Suppressor macrophage treated with lipopolysaccharide for 4 hours (primary cell): ENCODE measurements at places on chromosomes 7 and 10.

DNA sequence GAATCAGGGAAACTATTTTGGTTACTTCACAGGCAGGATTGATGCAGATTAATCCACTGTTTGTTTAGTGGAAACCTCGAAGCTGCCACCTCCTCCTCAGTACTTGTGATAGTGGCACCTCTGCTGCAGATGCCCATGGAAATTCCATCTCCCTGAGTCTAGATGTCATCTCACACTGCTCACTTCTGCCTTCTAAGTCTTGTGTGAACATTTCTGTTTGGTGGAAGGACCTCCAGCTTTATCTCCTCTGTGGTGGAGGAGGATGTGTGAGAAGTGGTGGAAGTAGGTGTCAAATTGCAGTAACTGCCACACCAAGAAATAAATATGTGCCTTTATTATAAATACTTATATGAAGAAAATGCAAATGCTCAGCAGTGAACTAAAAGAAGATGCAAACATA, 25.8 kb upstream of the GPR141 start:
- no peak for DNase-seq

GRCh38 chr7:29043576-29043975, 85.4 kb upstream of the TRIL start:
- DNase-seq = peak; percentile 53

GRCh38 chr7:27187475-27188385, 2.7 kb upstream of the HOXA11 start:
- no peak for DNase-seq

GRCh38 chr10:96450529-96451207, 63.1 kb downstream of the TLL2 start:
- no peak for DNase-seq

GRCh38 chr7:157044943-157045660, 34.6 kb upstream of the MNX1 start:
- DNase-seq = no peak

GRCh38 chr10:43035800-43036199, 41.1 kb upstream of the RET start:
- DNase-seq = no peak

- no peak for DNase-seq
Measured at GRCh38 chr10:23493711-23494110, 54.8 kb downstream of the OTUD1 start.

DNA sequence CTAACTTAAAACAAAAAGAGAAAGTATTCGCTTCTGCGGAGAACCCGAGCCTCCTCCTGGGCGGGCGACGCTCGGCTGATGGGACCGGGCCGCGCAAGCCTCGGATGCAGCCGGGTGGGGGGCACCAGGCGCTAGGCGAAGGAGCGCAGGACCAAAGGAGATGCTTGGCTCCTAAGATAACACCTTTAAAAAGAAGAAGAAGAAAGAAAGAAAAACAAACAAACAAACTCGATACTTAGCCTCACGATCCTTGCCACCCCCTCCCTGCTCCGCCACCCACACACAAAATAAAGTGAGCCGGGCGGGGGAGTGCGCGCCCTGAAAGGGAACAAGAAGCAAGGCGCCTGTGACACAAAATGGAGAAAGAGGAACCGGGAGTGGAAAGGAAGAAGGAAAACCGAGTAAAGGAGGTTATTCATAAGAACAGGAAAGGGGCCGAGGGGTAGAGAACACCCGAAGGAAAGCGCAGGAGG, 34.0 kb upstream of the EBLN1 start:
- DNase-seq = peak; percentile 88

GRCh38 chr10:36679554-36679953, 445.8 kb upstream of the ANKRD30A start:
- DNase-seq = no peak

DNA sequence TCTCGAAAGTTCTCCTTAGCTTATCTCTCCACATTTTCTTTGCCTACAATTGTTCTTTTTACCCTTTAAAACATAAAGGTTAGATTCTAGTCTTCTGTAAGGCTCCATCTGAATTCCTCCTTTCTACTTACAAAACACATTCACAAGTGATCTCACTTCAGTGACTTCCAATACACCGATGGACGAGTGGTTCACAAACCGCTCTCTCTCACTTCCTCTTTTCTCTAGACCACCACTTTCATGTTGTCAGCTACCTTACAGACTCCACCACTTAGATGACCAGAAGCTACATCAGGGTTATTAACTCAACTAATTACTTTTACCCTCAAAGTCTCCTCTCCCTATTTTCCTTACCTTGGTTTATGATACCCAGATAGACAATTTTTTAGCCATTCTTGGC, 11.8 kb downstream of the MET start:
- DNase-seq = no peak

GRCh38 chr10:127905001-127905847, 1.7 kb upstream of the PTPRE start:
- DNase-seq = no peak

- DNase-seq = no peak
Measured at GRCh38 chr7:132348341-132348740, 227.9 kb downstream of the PLXNA4 start.

GRCh38 chr7:3304131-3304530, 3.1 kb downstream of the SDK1 start:
- no peak for DNase-seq

DNA sequence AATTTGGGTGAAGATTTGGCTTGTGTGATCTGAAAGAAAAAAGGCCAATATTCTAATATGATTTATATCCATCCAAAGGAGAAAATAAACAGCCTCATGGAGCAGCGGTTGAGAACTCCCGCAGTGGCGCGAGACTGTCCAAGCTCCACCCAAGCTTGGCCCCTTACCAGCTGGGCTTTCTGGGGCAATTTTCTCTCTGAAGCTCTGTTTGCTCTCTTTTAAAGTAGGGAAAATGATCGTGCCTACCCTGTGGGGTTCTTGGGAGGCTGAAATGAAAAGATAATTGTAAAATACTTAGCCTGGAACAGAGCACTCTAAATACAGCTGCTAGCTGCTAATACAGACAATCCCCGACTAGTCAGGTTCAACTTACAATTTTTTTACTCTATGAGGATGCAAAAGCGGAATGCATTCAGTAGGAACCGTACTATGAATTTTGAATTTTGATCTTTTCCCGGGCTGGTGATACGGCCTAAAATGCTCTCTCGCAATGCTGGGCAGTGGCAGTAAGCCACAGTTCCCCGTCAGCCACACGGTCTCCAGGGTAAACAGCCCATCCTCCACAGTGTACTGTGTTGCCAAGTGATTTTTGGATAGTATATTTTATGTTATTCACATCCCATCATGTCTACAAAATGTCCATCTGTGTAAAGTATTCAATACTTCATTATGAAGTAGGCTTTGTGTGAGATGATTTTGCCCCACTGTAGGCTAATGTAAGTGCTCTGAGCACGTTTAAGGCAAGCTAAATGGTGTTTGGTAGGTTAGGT, 137.7 kb downstream of the CHN2 start:
- DNase-seq = no peak

DNA sequence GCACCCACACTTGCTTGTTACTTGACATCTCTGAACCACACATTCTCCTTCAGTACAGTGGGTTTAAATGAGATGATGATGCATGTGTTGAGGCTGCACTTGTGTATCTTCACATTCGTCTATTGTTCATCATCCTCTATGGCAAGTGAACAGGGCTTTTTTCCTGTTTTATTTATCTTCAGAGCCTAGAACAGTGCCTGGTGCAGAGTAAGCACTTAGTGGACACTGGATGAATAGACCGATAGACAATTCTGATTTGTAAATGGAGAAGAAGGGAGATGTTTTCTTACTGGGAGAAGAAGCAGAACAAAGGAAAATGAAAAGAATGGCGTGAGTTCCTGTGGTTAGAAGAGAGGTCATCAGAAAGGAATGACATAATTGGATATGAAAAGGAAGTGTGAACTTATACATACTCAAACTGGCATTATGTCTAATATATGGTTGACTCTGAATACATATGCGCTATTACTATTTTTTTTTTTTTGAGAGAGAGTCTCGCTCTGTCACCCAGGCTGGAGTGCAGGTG, 99.7 kb downstream of the AVL9 start:
- DNase-seq = no peak

- DNase-seq = no peak
Measured at GRCh38 chr7:122727759-122728158, 25.0 kb upstream of the RNF148 start.

- peak; percentile 8 for DNase-seq
Measured at GRCh38 chr10:67934336-67934735, 49.9 kb downstream of the SIRT1 start.

DNA sequence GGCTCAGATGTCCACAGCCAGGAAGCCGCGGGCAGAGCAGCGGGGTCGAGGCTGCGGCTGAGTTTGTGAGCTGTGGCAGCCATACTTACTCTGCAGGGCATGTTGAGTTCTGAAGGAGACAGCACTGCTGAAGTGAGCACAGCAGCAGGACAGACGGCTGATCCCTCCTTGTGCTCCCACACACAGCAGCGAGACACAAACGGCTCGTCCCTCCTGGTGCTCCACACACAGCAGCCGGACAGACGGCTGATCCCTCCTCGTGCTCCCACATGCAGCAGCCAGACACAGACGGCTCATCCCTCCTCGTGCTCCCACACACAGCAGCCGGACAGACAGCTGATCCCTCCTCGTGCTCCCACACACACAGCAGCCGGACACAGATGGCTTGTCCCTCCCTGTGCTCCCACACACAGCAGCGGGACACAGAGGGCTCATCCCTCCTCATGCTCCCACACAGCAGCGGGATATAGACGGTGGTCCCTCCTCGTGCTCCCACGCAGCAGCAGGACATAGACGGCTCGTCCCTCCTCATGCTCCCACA, 305.1 kb downstream of the PTPRN2 start:
- no peak for DNase-seq

GRCh38 chr7:7569615-7570014, 2.9 kb downstream of the MIOS start:
- DNase-seq = no peak

GRCh38 chr10:10797513-10797912, 220.2 kb upstream of the CELF2 start:
- DNase-seq = no peak

DNA sequence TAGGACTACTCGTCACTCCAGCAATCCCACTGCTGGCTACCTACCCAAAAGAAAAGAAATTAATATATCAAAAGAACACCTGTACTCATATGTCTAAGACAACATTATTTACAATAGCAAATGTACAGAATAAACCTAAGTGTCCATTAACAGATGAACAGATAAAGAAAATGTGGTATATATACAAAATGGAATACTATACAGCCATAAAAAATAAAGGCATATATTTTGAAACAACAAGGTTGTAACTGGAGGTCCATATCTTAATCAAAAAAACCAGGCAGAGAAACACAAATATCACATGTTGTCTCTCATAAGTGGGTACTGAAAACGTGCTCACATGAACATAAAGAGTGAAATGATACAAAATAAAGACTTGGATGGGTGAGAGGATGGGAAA, 1073.3 kb upstream of the PHF14 start:
- no peak for DNase-seq

DNA sequence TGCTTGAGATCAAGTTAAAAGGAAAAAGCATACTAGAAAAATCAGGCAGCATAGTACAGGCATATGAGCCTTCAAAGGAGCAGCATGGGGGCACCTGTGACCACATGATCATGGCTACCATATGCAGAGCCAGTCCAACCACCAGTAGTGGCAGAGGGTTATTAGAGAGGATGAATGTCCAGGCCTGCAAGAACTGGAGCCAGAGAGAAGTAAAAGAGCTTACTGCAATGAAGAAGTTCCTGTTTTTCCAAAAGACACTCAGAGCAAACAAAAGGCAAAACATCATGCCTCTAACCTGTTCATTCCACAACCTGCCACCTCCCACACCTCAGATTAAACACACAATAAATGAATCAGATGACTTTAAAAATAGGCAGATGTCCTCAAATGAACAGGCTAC, 99.6 kb upstream of the NAMPT start:
- DNase-seq = peak; percentile 16

- DNase-seq = no peak
Measured at GRCh38 chr10:71218651-71219050, 6.3 kb downstream of the UNC5B start.

DNA sequence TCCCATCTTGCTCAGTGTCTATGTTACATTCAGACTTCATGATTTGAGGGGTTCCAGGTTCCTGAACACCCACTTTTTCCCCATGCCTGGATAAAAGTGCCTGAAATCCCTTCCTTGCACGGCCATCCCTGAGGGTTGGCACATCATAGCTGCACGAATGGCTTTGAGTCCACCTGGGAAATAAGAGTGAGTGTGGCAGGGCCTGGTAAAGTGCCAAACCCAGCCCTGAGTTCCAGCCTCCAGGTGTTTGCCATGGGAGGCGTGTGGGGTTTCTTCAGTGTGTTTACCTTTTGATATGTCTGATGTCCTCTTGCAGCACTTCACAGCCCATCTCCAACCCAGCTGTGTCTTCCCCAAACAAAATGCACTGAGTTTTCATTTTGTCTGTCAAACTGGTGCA, 145.7 kb downstream of the PAXIP1 start:
- DNase-seq = no peak

DNA sequence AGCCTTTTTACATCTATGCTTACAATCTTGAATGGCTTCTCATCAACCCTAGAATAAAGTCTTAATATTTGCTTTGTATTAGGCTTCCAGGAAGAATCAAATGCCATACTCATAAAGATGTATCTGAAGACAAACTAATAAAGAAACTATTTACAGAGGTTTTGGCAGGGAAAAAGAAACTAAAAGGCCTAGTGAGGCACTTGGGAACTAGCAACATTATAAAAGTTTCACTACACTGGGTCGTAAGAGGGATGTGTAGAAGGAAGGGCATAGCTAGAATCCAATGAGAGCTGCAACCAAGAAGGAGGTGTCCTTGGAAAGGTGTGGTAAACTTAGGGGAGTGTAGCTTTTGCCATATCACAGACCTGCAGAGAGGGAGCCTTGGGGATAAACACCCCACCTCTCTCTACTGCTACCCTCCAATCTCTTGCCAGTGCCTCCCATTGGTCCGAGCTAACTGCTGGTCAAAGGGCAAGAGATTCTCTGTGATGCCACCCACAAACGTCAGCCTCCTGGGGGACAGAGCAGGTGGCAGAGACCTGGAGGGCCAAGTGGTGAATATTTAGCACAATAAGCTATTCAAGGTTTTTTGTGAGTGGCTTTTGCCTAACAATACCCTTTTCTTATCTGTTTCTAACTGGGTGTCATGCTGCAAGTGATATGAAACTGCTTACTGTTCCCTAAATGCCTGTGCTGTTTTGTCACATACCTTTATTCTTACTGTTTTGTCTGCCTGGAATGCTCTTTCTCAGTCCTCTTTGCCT, 60.7 kb downstream of the CPED1 start:
- peak; percentile 22 for DNase-seq

DNA sequence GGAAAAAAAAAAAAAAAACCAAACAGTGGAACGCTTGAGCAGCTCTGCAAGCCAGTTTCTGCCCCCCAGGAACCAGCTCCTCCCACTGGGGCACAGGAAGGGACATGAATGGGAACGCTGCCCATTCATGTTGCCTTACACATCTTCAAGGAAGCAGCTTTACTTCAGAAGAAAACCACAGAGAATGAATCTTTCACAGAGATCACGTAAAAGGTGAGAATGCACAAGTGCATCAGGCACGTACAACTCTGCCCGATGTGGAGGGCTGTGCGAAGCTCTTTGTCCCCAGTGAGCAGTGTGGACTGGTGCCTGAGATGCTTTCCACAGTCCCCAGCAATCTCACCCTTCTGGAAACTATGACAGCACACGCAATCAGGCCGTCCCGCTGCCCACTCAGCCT, 106.2 kb downstream of the DLG5 start:
- DNase-seq = no peak
